Activated CD4-positive, alpha-beta memory T cell treated with anti-CD3 and anti-CD28 coated beads, Interleukin-2, amount 10 ng/mL, durations not matched to agents 7 days and 5 days (primary cell): ENCODE measurements at places on chromosomes 11 and 22.
A peak's percentile ranks its signal among the peaks of the same experiment; 100 is the strongest.

- no peaks in the 10 kb centered on the region for H3K36me3 ChIP-seq
- DNase-seq = peak; percentile 29
- peaks cover 3% of the 10 kb centered on the region for H3K27me3 ChIP-seq
- H3K27ac ChIP-seq = peak overlapping the region; percentile 78
- H3K4me1 ChIP-seq = peaks cover 31% of the 10 kb centered on the region
These were observed 73.2 kb upstream of the CLDN5 start for GRCh38 chr22:19597399-19597735.

GRCh38 chr11:128448200-128448886, 139.0 kb downstream of the ETS1 start:
- H3K4me3 ChIP-seq = no peak overlapping the region
- H3K4me1 ChIP-seq = peaks cover 38% of the 10 kb centered on the region
- H3K27me3 ChIP-seq = no peaks in the 10 kb centered on the region

DNA sequence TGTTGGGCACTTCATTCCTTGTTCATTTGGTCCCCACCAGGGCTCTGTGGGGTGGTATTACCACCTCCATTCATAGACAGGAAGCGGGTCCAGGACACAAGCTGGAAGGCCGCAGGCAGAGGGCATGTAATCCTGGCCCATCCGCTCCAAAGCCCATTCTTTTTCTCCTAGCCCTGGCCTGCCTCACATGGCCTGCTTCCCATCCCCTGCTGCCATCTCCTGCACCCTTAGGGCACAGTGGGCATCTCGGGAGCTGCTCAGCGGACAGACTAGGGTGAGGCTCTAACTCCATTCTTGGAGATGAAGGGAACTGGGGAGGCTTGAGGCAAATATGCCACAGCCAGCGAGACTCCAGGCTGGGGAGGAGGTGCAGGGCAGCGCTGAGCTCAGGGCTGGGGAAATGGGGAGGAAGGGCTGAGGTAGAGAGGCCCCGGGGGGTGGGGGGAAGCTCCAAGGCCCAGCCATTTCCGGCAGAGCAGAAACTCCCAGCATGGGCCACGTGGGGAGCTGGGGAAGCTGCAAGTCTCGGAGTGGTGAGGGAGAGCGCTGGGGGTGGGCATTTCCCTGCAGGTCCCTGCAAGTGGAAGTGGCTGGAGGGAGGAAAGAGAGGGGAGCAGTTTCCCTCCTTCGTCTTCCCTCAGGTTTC, 14.3 kb upstream of the BCL9L start:
- no peaks in the 10 kb centered on the region for H3K36me3 ChIP-seq
- peaks cover 36% of the 10 kb centered on the region for H3K4me1 ChIP-seq
- peaks cover 14% of the 10 kb centered on the region for H3K27me3 ChIP-seq
- H3K4me3 ChIP-seq = no peak overlapping the region
- DNase-seq = peak; percentile 61

DNA sequence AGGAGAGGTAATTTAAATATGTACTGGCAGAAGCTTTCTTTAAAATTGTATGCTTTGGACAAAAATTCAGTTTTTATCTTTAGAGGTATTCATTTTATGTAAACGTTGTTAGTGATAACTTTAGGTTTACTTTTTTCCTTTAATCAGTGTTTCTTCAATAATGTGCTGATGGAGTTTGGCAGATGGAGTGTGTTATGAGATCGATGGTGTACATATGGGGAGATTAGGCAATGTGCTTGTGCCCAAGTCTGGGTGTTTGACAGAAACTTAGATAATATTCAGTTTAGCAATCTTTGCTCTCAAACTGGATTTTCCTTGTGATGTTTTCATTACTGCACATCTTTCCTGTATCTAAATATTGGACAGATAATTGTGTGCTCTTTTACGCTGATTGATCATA, 425.4 kb downstream of the JRKL start:
- no peaks in the 10 kb centered on the region for H3K27me3 ChIP-seq
- DNase-seq = no peak
- no peaks in the 10 kb centered on the region for H3K36me3 ChIP-seq

- H3K4me1 ChIP-seq = peaks cover 9% of the 10 kb centered on the region
- H3K4me3 ChIP-seq = peak within 1 kb of the TSS; percentile 67
- no peak within 1 kb of the TSS for H3K27ac ChIP-seq
- H3K27me3 ChIP-seq = peaks cover 46% of the 10 kb centered on the region
- no peaks in the 10 kb centered on the region for H3K36me3 ChIP-seq
- DNase-seq = peak; percentile 27
These were observed at the start of gene BACE1 for GRCh38 chr11:117316197-117316961. Gene BACE1, minus strand, starts transcription at chr11:117316256. Its CDS starts 461 bp downstream, at chr11:117315795.

DNA sequence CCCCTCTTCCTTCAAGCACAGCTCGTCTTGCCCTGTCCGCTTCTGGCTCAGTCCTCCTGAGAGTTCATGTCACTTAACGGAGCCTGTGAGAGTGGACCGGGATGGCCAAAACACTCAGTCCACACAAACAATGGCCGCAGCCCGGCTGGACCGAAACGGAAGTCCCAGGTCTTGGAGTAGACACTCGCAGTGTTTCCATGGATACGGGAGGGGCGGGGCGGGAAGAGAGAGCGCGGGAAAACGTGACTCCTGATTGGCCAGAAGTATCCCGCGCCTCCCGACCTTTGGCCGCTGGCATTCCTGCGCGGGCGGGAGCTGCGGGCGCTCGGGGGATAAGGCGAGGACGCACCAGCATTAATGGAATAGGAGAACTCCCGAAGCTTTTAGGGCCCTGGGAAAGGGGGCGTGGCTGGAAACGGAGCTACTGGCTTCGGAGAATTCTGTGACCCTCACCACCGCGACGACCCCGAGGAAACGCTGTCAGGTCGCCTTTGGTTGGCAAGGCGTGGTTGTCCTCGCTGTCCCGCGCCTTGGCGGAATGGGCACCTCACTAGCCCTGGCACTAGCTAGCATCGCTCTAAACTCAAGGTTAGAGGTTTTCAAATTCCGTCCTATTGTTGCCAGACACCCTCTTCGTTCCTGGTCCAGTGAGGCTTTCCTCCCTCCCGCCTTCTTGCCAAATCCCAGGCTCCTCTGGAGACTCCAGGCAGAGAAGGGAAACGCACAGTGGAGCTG, at the start of the genes NLRP14 and ZNF214:
NLRP14 (plus strand) TSS at position 297 of the 735 bp plus-strand sequence. CDS start 18,108 bp downstream, outside the sequence.
ZNF214 (minus strand) TSS at position 164 of the 735 bp plus-strand sequence. CDS start 17,511 bp downstream, outside the sequence.
- no peak within 1 kb of the TSS for H3K27ac ChIP-seq
- no peak for DNase-seq

- no peak overlapping the region for H3K4me3 ChIP-seq
- DNase-seq = no peak
- H3K27me3 ChIP-seq = no peaks in the 10 kb centered on the region
- no peaks in the 10 kb centered on the region for H3K36me3 ChIP-seq
- H3K27ac ChIP-seq = no peak overlapping the region
- H3K4me1 ChIP-seq = no peaks in the 10 kb centered on the region
These were observed 26.3 kb upstream of the ISX start for GRCh38 chr22:35039625-35040024.

- H3K27ac ChIP-seq = no peak overlapping the region
- H3K4me1 ChIP-seq = no peaks in the 10 kb centered on the region
- H3K27me3 ChIP-seq = no peaks in the 10 kb centered on the region
- no peak overlapping the region for H3K4me3 ChIP-seq
These were observed 1074.5 kb downstream of the TBC1D22A start for GRCh38 chr22:47836957-47837356.

GRCh38 chr22:49853981-49854831, 562 bp downstream of the ZBED4 start:
- H3K27me3 ChIP-seq = no peaks in the 10 kb centered on the region
- peaks cover 58% of the 10 kb centered on the region for H3K4me1 ChIP-seq
- peak; percentile 39 for DNase-seq
- H3K4me3 ChIP-seq = peak overlapping the region; percentile 95
- H3K36me3 ChIP-seq = peaks cover 17% of the 10 kb centered on the region
- peak overlapping the region; percentile 89 for H3K27ac ChIP-seq

GRCh38 chr11:15829312-15829711, 527.0 kb downstream of the SOX6 start:
- no peak for DNase-seq
- H3K27me3 ChIP-seq = no peaks in the 10 kb centered on the region
- H3K4me3 ChIP-seq = no peak overlapping the region

DNA sequence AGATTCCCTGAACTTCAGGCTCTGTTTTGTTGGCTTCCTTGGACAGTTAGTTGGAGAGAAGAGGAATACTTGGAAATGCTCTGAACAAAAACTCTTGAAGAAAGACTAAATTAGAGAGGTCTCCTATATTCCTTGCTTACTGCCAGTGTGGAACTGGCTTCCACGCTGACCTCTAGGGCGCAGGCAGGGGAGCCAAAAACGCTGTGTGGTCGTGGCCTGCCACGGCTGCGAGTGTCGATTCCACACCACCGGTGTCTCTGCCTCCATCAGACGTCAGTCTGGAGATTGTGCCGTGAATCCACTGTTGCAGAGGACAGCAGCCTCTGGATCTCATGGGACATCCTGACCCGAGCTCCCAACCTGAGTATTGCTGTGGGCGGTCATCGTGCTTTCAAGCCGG, 37.5 kb upstream of the RAB1B start:
- H3K4me1 ChIP-seq = peaks cover 6% of the 10 kb centered on the region
- no peak overlapping the region for H3K27ac ChIP-seq
- DNase-seq = no peak
- H3K27me3 ChIP-seq = no peaks in the 10 kb centered on the region
- H3K36me3 ChIP-seq = peaks cover 34% of the 10 kb centered on the region

GRCh38 chr22:50526108-50526833, 873 bp upstream of the SCO2 start:
- DNase-seq = peak; percentile 89
- peaks cover 43% of the 10 kb centered on the region for H3K4me1 ChIP-seq
- H3K4me3 ChIP-seq = peak overlapping the region; percentile 83
- H3K27ac ChIP-seq = peak overlapping the region; percentile 89
- H3K36me3 ChIP-seq = peaks cover 47% of the 10 kb centered on the region
